ENCODE measurements at places on chromosomes 2 and 18.

DNA sequence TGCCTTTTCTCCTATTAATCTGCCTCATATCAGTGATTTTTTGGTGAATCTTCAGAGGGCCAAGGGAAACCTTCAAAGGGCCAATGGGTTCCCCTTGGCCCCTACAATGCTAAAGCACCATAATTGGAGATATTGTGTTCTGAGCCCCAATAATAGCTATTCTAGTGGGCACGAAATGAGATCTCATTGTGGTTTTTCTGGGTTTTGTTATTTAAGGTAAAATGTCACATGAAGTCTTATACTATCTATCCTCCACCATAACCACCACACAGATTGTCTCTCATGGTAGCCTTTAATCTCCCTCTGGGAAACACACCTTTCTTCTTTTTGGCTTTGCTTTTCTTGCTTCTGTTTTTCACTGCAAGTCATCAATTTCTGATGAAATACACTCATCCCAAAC, 152.8 kb downstream of the B3GNT2 start:
- no peak for DNase-seq

GRCh38 chr2:31402388-31402787, 12.2 kb downstream of the XDH start:
- DNase-seq = no peak

DNA sequence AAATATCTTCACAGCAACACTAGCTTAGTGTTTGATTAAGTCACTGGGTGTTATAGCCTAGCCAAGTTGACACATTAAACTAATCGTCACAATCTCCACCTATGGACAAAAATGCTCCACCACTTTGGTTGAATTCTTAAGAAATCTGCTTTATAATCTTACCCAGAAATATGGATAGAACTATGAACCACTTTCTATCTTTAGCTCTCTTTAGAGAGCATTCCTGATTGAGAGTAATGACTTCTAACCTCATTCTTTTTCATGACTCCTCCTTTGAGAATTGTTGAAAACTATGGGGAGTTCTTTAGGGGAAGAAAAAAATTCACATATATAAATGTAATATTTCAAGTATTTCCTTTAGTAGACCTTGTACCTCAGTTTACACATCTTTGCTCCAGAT, 1282.2 kb upstream of the ZEB2 start:
- no peak for DNase-seq

GRCh38 chr2:167607211-167607610, 640.2 kb downstream of the STK39 start:
- no peak for DNase-seq

DNA sequence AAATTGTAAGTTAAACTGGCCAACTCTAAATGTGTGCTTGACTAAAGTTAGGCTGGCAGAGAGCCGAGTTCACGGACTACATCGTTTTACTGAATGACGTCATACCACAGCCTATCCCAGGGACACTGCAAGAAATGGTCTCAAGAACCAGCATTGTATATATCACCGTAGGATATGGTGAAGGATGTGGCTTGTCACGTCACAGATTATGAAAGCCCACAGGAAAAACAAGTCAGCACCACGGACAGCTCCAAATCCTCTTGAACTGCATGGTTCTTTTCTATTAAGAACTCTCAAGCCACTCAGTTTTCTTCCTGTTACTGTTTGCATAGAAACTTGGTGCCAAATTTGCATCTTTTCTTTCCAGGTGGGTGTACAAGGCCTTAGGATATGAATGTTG, 85.1 kb upstream of the ACAA2 start:
- peak; percentile 47 for DNase-seq
